Osteocyte (in vitro differentiated cells): ENCODE measurements at places on chromosomes 4 and X. TPM values are rescaled to one million over a fixed set of nuclear protein-coding genes. Genes with fewer than 3 reads are reported as not detected.

The FDCSP gene
- total RNA-seq: not detected in 2 replicates

The FATE1 gene
- not detected in 2 replicates for total RNA-seq

The EMCN gene
- 3.3 and 4.1 TPM in 2 replicates for total RNA-seq

The MTM1 gene
- 6.7 and 10.2 TPM in 2 replicates for total RNA-seq

The RASGEF1B gene
- 0.64 and 0.84 TPM in 2 replicates for total RNA-seq

The AKAP4 gene
- not detected in 2 replicates for total RNA-seq

The C4orf51 gene
- not detected in 2 replicates for total RNA-seq

The DRD5 gene
- not detected in 2 replicates for total RNA-seq

DNA sequence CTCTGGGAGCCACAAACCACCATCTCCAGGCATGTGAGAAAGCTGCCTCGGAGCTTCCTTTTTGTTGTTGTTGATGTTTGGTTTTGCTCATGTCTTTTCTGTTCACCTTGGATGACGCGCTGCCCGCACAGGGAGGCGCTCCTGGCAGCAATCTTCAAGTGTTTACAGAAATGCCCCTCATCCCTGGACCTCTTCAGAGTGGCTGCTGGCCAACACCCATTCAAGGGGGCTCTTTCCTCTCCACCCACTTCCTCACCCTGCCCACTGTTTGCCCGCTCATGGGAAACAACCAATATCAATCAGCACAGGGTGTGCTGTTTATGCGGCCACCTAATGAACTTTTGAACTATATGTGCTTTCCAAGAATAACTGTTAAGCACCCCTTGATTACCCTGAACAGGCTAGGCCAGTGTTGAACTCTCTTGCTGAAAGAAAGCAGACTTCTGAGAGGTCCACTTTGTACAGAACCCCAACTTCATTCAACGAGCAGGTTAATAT lies 355.1 kb upstream of the CLNK start:
- H3K4me3 ChIP-seq: no peak overlapping the region
- H3K36me3 ChIP-seq: no peaks in the 10 kb centered on the region
- DNase-seq: no peak

- no peaks in the 10 kb centered on the region for H3K36me3 ChIP-seq
- H3K4me3 ChIP-seq: no peak overlapping the region
- DNase-seq: no peak
Observed at GRCh38 chr4:108240366-108240765, 71.6 kb upstream of the LEF1 start.

GRCh38 chrX:154063234-154063633 lies 34.3 kb downstream of the MECP2 start:
- H3K36me3 ChIP-seq: no peaks in the 10 kb centered on the region
- H3K4me1 ChIP-seq: peaks cover 38% of the 10 kb centered on the region
- H3K27me3 ChIP-seq: no peaks in the 10 kb centered on the region

GRCh38 chr4:87872028-87872427 lies 39.3 kb downstream of the MEPE start:
- no peaks in the 10 kb centered on the region for H3K27me3 ChIP-seq
- H3K4me1 ChIP-seq: peaks cover 12% of the 10 kb centered on the region
- no peak overlapping the region for H3K27ac ChIP-seq
- no peaks in the 10 kb centered on the region for H3K36me3 ChIP-seq

DNA sequence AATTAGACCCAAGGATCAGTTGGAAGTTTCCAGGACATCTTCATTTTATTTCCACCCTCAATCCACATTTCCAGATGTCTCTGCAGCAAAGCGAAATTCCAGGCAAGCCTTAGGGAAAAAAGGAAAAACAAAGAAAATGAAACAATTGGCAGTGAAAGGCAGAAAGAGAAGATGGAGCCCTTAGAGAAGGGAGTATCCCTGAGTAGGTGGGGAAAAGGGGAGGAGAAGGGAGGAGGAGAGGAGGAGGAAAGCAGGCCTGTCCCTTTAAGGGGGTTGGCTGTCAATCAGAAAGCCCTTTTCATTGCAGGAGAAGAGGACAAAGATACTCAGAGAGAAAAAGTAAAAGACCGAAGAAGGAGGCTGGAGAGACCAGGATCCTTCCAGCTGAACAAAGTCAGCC lies at the start of gene PLP1:
Gene PLP1 (plus strand): TSS at position 295 of the 400 bp plus-strand sequence. CDS start 156 bp downstream, outside the sequence.
- H3K27ac ChIP-seq: no peak within 1 kb of the TSS
- no peaks in the 10 kb centered on the region for H3K36me3 ChIP-seq
- no peaks in the 10 kb centered on the region for H3K27me3 ChIP-seq
- no peak within 1 kb of the TSS for H3K4me3 ChIP-seq
- no peaks in the 10 kb centered on the region for H3K4me1 ChIP-seq

DNA sequence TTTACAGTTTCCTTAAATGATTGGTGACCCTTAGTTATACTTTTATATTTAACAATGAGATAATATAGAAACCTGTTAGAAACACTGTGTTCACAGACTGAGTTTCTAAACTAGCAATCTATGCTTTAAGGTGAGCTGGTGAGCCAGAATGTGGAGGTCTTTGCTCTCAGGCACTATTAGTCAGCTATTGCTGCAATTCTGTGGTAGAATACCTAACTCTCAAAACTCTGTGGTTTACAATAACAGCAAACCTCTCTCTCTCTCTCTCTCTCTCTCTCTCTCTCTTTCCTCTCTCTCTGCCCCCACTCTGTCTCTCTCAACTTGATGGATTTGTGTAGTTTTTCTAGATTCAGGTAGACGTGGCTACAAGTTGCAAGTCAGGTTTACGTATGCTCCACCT lies 17.6 kb upstream of the LCORL start:
- H3K27me3 ChIP-seq: peaks cover 21% of the 10 kb centered on the region
- H3K27ac ChIP-seq: no peak overlapping the region
- no peak overlapping the region for H3K4me3 ChIP-seq
- H3K4me1 ChIP-seq: no peaks in the 10 kb centered on the region
- DNase-seq: no peak

GRCh38 chrX:46577221-46578005 lies 3.8 kb downstream of the CHST7 start:
- no peaks in the 10 kb centered on the region for H3K27me3 ChIP-seq
- H3K4me3 ChIP-seq: peak overlapping the region; percentile 80
- no peaks in the 10 kb centered on the region for H3K36me3 ChIP-seq
- peak overlapping the region; percentile 25 for H3K27ac ChIP-seq
- peaks cover 35% of the 10 kb centered on the region for H3K4me1 ChIP-seq
- no peak for DNase-seq

DNA sequence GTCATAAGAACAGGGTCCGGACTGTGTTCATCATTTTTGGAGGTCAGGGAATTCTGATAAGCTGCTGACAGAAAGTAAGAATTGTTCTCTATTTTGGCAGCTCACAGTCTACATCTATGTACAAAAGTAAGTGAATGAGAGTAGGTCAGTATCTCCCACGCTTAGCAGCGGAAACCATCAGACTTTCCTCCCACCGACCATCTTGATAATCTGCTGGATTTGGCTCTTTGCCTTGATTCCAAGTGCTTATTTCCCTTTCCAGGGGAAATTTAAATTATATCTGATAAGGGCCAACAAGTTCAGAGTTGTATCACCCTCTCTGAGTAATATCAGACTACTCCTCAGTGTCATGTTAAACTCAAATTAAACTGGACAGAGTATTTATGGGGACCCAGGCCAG lies 118.0 kb downstream of the CAMK2D start:
- H3K27me3 ChIP-seq: no peaks in the 10 kb centered on the region
- no peak overlapping the region for H3K4me3 ChIP-seq
- DNase-seq: no peak
- H3K36me3 ChIP-seq: peaks cover 15% of the 10 kb centered on the region
- H3K27ac ChIP-seq: no peak overlapping the region

DNA sequence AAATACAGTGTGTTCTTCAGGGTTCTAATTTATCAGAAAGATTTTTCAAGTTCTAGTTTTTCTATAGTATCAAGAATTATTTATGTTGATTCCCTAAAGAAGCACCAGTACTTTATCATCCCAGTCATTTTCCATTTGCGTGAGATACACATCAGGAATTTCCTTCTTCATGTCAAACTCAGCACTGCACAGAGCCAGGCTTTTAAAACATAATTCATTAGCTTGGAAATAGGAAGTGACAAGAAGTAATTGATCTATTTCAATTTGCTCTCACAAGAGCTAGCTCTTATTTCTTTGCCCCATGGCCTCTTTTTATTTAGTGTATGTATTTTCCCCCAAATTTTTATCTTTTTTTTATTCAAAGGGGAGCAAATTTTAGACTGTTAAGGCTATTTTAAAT lies 13.0 kb upstream of the SLC10A4 start:
- no peak overlapping the region for H3K27ac ChIP-seq
- H3K4me1 ChIP-seq: peaks cover 7% of the 10 kb centered on the region
- H3K27me3 ChIP-seq: peaks cover 24% of the 10 kb centered on the region
- H3K4me3 ChIP-seq: no peak overlapping the region

DNA sequence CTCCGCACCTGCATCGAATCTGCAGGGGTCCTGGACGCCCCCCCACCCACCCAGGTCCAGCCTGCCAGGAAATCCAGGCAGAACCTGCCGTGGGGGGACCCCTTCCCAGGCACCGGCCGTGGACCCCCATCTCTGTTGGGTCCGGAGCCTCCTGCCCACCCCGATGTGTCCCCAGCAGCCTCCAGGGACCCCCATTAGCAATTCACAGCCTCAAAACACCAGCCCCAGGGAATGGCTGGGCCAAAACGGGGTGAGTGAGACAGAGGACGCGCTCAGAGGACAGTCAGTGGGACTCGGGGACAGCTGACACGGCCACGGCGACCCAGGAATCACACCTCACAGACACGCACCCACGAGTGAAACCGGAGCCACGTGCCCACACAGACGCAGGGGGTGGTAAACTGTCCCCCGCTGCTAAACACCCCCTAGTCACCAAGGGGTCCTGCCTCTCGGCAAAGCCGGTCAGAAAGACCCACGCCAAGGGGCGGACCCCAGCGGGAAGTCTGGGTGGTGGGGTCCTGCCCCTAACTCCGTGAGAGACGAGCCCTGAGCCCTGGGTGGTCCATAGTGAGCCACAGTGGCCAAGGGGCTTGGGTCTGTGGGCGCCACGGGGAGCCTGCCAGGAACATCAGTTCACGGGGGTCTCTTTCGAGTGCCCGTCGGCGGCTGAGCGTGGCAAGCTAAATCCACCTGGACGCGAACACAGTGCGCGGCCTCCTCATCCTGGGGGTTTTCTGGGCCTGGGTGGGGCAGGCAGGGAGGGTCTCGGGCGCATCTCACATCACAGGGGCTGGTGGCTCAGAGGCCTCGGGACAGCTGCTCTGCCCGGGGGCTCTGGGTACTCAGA lies 126.5 kb upstream of the NKX1-1 start:
- no peak for DNase-seq
- no peaks in the 10 kb centered on the region for H3K4me1 ChIP-seq
- H3K27ac ChIP-seq: no peak overlapping the region
- no peak overlapping the region for H3K4me3 ChIP-seq
- peaks cover 33% of the 10 kb centered on the region for H3K27me3 ChIP-seq

DNA sequence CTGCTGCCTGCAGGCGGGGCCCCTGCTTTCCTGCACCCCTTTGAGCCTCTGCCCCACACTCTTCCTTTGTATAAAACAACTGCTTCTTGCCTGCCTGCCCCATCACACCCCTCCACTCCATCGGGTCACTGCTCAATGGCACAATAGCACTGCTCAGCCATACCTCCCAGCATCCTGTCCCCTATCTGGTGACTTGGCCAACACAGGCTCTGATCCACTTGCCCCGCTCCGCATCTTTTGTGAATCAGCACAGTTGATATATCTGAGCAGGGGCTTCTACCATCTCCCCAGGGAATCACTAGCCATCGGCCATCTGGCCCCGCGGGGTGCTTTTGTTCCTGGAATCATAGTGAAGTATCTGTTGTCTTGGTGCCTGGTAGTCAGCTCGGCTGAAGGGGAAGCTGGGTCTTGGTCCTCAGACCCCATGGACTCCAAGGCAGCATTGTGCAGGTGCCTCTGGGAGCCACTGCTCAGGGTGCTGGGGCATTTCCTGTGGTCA lies 45.3 kb downstream of the MAP7D3 start:
- peak overlapping the region; percentile 93 for H3K27ac ChIP-seq
- H3K36me3 ChIP-seq: peaks cover 32% of the 10 kb centered on the region
- H3K4me1 ChIP-seq: peaks cover 79% of the 10 kb centered on the region
- no peak for DNase-seq

DNA sequence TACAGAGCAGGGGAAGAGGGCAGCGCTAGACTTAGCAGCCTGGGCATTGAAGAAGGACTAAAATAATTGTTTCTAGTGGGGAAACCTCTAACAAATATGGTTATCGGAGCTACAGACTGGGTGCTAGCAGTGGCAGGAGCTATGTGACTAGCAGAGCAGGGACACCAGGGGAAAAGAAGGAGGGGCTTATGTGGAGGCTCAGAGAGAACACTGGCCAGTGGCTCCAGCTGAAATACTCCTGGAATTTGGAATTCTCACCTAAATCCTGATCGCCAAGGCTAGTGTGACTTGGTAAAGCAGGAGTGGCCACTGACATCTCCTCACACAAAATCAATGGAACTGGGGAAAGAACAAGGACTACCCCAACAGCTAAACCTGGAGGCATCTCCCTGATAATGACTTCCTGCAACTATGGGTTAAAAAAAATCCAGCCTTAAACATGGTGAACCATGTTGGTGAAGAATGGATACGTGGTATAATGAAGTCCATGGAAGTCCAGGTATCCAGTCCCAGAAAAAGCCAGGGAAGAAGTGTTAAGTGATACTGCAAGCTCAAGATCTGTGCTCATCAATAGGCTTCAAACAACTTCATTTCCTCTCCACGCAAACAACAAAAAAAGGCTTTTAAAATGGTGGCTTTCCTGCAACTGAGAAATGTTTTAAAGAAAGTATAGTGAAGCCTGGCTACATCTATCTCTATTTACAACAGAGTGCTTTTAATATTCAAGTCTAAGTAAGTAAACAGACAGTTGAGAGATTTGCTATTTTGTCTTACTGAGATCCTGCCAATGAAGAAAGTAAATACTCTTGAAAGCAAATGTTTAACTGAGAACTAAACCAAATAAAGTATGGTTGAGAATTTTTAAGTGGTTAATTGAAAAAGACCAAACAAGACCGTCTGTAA lies 1.8 kb downstream of the TAPT1 start:
- peaks cover 32% of the 10 kb centered on the region for H3K4me1 ChIP-seq
- H3K36me3 ChIP-seq: peaks cover 3% of the 10 kb centered on the region
- H3K27me3 ChIP-seq: no peaks in the 10 kb centered on the region
- no peak for DNase-seq
- peak overlapping the region; percentile 82 for H3K4me3 ChIP-seq
- H3K27ac ChIP-seq: peak overlapping the region; percentile 67

GRCh38 chrX:141176586-141177451 lies at the start of gene LDOC1:
Gene LDOC1, minus strand, starts transcription at chrX:141177129. Its CDS starts 108 bp downstream, at chrX:141177021.
- peak within 1 kb of the TSS; percentile 38 for H3K27ac ChIP-seq
- peak; percentile 91 for DNase-seq
- peaks cover 6% of the 10 kb centered on the region for H3K4me1 ChIP-seq
- peak within 1 kb of the TSS; percentile 81 for H3K4me3 ChIP-seq
- H3K36me3 ChIP-seq: no peaks in the 10 kb centered on the region

- H3K27me3 ChIP-seq: peaks cover 5% of the 10 kb centered on the region
- H3K27ac ChIP-seq: no peak overlapping the region
- no peaks in the 10 kb centered on the region for H3K4me1 ChIP-seq
- DNase-seq: no peak
- no peak overlapping the region for H3K4me3 ChIP-seq
Observed at GRCh38 chr4:73329300-73329699, 70.7 kb upstream of the ANKRD17 start.

GRCh38 chr4:15428611-15429010 lies 778 bp downstream of the C1QTNF7 start:
- no peak overlapping the region for H3K4me3 ChIP-seq
- no peaks in the 10 kb centered on the region for H3K36me3 ChIP-seq
- H3K27me3 ChIP-seq: no peaks in the 10 kb centered on the region
- peaks cover under 1% of the 10 kb centered on the region for H3K4me1 ChIP-seq
- no peak for DNase-seq
